ENCODE measurements at places on chromosomes 11 and 22.

DNA sequence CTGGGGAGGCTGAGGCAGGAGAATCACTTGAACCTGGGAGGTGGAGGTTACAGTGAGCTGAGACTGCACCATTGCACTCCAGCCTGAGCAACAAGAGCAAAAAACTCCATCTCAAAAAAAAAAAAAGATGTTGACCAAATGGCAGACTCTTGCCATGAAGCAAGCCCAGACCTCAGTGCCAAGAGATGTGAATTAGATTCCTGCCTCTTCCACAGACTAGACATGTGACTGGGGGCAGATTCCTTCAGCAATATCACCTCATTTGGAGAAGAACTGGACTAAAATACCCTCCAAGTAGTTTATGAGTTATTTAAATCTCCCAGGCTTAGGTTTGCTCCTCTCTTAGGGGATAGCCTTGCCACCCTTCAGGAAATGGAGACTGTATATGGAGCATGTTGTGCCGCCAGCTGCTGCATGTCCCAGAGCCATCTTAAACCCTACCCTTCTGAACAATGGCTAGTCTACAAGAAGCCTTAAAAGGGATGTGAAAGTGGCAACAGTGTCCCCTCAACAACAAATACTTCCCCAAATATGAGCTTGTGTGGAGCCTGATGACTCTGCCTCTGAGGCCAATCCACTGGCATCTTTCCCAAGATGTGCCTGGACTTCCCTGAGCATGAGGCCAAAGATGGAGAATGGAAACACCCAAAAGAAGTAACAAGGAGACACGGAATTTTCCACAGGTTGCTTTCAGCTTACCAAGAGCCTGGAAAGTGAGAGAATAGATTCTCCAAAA lies 763 bp upstream of the MS4A7 start:
- DNase-seq, result no peak

- peak; percentile 64 for DNase-seq
Observed at GRCh38 chr11:131875611-131876010, 505.2 kb downstream of the NTM start.

GRCh38 chr11:12822392-12823022 lies 148.3 kb downstream of the TEAD1 start:
- DNase-seq, result no peak

- DNase-seq, result no peak
Observed at GRCh38 chr22:24384131-24384530, 43.3 kb upstream of the ADORA2A start.

DNA sequence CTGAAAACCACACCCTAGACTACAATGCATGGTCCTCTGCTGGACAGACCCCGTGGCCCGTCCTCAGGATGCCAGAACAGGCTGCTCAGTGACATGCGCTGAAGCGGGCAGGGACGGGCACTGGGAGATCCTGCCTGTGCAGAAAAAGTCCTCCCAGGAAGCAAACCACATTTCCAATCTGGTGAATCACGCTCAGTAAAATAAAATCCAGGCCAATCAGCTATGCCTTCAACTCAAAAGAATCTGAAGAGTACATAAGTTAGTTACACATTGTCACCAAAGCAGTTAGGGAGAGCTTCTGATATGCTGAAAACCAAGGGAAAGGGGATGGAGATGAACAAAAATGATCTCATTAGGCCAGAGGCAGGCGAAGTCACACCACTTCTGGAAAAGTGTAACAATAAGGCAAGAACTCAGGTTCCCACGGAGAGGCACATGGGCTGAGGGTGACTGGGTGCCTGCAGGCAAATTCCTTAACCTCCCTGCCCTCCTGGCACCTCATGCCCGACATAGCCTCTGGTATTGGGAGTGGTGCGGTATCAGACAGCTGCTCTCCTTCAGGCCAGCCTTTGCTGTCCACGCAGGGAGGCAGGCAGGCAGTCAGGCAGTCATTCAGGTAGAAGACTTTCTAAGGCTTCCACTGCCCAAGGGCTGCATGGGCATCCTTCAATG lies 66.4 kb downstream of the APOL5 start:
- DNase-seq, result no peak

GRCh38 chr11:446891-447290 lies 3.2 kb upstream of the PTDSS2 start:
- DNase-seq, result no peak

GRCh38 chr11:30016588-30017363 lies at the start of gene KCNA4:
Gene KCNA4, minus strand, starts transcription at chr11:30017030. Its CDS starts 4,352 bp downstream, at chr11:30012678.
- no peak for DNase-seq

- no peak for DNase-seq
Observed at GRCh38 chr11:65808744-65809341, 22.0 kb downstream of the OVOL1 start.

DNA sequence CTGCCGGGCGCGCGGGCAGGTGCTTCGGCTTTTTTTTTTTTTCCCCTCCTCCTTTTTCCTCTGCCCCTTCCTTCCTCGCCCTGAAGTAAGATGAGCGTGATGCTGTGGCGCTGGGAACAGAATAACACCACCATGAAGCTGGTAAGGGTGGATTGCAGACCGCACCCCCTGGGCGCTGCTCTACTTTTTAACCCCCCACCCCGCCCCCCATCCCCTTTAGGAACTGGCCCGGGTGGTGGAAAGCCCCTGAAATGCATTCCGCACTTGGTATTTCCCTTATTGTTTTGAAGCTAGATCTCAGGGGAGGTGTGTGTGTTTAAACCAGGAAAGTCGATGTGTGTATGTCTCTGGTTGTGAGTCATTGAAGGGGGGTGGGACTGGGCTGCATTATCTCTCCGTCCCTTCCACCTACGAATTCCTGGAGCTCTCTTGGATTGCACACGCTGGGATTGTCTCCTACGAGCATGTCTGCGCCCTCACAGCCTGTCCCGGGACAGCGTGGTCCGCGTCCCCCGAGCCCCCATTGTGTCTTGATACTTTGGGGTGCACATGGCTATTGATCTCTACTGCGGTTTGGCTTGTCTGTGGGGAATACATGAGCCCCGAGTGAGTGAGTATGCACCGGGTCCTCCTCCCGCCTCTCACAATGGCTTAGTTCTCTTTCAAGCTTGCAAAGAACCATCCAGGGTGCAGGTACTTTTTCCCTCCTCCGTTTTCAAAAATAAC lies 64.9 kb downstream of the NAV2 start:
- DNase-seq, result peak; percentile 62

DNA sequence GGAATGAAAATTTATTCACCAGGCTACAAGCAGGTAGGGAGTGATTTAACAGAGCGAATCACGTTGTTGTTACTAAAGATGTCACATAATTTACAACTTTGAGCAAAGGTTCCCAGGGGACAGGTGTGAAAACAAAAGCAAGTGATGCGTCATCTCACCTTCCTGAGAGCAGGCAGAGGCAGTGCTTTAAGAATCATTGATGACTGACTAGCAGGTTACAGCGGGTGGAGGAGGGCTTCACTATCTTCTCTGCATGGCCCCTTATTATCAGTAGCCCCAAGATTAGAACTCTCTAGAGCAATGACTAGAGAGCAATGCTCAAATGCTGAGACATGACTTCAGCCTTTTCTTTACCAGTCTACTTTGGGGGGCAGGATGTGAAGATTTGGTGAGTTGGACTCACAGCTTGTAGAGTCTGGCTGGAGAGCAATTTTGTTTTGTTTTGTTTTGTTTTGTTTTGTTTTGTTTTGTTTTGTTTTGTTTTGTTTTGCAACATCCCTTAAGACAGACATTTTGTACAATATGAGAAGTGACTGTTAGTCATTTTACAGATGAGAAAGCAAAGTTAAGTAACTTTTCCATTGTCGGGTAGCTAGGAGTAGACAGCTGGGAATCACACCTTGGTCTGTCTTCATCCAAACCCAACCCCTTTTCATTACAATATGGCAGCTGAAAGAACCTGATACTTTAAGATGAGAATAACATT lies 84.8 kb downstream of the SLC1A2 start:
- DNase-seq, result peak; percentile 83

DNA sequence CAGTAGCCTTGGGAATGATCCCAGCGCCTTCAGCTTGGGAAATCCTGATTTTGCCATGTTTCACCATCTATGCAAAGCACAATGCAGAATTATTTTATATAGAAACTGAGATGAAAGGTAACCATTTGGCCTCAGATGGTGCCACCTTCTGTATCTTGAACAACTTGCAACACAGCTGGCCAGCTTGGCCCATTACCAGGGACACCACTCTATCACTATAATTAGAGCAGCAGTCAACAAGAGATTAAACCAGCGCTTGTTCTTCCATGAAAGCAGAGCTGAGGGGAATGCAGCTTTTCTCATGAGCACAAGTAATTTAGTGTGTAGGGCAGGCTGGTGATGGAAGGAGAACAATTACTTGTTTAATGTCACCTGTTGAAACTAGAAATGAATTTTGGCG lies 6.7 kb upstream of the ZDHHC13 start:
- peak; percentile 7 for DNase-seq

GRCh38 chr11:128632141-128632791 lies 44.9 kb upstream of the ETS1 start:
- peak; percentile 82 for DNase-seq

DNA sequence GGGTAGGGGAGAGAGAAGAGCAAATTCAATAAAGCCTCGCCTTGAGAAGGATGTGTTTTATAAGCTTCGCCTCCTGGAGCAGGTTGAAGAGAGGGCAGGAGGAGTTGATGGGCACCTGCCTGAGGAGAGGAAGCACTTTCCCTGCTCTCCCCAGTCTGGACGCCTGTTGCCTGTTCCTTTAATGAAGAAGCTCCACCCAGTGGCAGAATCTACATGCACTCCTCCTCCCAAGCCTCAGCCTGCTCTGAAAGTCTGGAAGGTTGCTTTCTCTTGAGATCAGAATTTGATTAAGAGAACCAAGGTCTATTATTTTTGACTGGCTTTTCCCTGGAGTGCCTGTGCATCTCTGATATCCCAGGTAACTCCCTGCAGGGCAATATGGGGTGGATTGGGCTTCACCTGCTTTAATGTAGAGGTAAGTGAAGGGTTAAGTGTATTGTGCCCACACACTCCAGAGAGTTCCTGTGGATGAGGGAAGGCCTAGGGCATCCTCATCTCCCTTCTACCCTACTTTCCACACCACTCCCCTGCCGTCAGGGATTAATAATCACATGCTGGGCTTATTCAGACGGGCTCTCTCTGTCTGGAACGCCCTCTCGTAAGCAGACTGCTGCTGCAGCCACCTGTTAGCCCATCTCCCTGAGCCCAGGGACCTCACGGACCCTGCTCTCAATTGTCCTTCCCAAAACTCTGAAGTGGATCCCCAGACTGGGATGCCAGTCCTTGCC lies 22.3 kb downstream of the NTM start:
- DNase-seq, result no peak

DNA sequence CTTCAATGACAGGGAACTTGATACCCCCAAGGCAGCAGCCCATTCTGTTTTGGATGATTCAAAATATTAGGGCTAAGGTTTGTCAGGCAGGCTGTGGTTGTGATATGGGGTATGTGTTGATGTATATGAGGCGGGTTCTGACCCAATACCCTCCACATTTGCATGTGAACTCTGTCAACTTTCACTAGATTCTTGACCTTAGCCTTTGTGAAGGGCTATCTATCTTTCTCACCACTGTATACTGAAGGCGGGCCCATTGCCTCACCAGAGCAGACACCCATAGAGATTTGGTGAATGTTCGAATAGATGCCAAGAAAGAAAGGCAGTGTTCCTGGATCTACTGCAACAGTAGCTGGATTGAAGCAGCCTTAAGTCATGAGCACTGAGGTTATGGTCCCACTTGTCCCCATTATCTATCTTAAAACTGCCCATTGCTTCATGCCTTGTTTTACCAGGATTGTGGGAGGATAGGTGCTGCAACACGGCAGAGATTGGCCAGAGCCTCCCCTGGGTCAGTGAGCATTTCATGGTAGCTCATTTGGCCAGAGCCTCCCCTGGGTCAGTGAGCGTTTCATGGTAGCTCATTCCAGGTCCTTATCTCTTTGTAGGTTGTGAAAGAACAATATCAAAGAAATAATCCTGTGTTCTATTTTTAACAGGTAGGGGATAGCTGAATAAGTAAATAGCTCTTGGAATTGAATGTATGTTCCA lies 399.6 kb downstream of the TMEM135 start:
- no peak for DNase-seq

GRCh38 chr11:83819931-83820549 lies 533.9 kb upstream of the CCDC90B start:
- peak; percentile 84 for DNase-seq

DNA sequence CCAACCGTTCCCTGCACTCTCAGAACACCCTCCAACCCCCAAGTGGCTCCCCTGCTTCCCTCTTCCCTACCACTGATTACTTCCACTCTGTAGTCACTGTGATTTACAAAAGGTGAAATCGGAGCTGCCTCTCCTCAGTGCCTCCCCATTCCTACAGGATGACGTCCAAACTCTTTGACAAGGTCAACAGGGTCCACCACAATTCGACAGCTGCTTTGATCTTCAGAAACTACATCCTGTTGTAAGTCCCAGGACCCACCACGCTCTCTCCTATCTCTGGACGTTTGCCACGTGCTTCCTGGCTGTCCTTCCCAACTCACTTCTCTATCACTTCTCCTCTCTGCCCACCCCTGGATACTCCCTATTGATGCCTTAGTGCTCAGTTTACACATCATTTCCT lies 85.0 kb upstream of the EIF3D start:
- peak; percentile 5 for DNase-seq

GRCh38 chr22:48951836-48952235 lies 875.8 kb downstream of the BRD1 start:
- DNase-seq, result no peak
